GM18507 (cell line): ENCODE measurements at places on chromosomes 16 and 17.

DNA sequence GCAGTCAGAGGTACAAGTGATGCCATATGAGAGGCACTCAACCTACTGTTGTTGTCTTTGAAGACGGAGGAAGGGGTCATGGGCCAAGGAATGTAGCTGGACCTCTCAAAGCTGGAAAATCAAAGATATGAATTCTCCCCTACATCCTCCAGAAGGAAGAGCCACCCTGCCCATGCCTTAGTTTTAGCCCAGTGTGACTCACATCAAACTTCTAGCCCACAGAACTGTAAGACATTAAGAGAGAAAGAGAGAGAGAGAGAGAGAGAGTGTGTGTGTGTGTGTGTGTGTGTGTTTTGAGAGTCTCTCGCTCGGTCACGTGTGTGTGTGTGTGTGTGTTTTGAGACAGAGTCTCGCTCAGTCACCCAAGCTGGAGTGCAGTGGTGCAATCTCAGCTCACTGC, 87.1 kb downstream of the STX8 start:
- DNase-seq: no peak

GRCh38 chr17:35510052-35510451, 27.4 kb downstream of the SLFN12L start:
- no peak for DNase-seq

GRCh38 chr17:7555320-7555948, 3.1 kb upstream of the TNFSF13 start:
- DNase-seq: no peak

DNA sequence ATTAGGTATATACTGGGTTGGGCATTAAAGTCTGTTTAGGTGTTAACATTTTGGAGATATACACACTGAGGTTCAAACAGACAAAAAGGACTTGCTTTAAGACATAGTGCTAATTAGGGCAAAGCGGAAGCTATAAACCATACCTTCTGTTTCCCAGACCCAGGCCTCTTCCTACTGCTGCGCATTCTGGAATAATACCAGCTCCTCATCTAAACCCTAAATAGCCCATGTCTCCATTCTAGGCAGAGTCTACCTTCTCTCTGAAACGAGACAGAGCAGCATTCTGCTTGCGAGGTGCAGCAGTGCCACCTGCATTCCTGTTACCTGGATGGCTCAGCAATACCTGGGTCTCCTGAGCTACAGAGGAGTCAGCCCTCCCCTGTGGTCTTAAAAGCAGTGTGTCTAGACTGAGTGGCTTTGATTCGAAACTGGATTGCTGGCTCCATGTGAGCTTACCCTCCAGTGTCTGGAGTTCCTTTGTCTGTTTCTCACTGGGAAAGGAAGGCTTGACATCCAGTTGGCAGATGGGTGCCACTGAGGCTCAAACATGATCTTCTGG, 6.4 kb downstream of the YPEL2 start:
- DNase-seq: no peak

- no peak for DNase-seq
Observed at GRCh38 chr16:67987460-67988160, 7.3 kb upstream of the DPEP3 start.

GRCh38 chr17:79960788-79961522, 74.7 kb downstream of the TBC1D16 start:
- DNase-seq: no peak

DNA sequence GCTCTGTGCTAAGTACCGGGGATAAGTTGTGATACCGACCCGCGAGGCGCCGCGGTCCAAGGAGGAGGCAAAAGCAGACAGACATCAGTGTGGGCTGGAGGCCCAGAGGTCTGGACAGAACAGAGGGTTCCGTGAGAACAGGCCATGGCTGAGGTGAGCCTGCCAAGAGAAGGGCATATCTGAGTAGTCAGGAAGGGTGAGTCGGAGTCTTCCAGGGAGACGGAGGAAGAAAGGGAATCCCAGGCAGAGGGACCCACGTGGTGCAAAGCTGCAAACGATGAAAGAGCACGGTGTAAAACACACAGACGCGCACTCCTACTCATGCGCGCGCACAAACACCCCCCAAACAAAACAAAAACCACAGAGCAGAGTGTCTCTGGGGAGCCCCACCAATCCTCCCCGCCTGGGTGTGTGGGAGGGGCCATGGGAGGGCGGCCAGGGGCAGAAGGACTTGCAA, 18.1 kb downstream of the RHBDL3 start:
- no peak for DNase-seq

- DNase-seq: no peak
Observed at GRCh38 chr17:81537343-81537855, 9.2 kb downstream of the FSCN2 start.

- DNase-seq: no peak
Observed at GRCh38 chr17:57488856-57489255, 232.5 kb downstream of the MSI2 start.

DNA sequence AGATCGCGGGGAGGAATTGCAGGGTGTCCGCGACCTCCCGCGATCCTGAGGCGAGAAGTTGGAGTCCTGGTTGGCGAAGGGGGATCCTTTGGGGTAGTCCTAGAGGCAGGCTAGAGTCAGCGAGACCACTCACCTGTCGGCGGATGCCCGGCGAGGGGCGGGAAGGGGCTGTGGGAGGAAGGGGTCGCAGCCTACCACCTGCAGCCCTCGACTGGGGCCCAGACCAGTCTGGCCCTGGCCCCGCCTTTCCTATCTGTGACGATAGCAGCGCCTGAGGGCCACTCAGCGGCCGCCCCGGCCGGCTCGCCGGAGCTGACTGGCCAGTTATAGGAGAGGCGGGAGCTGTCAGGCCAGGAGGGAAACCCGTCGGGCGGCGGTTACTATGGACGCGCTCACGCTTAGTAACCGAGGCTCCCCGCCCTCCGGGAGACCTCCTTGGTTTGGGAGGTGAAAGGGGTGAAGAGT, at the start of gene TEKT3:
TSS of gene TEKT3 (minus strand) at position 213 of the 465 bp plus-strand sequence. CDS start 10,012 bp downstream, outside the sequence.
- no peak for DNase-seq

DNA sequence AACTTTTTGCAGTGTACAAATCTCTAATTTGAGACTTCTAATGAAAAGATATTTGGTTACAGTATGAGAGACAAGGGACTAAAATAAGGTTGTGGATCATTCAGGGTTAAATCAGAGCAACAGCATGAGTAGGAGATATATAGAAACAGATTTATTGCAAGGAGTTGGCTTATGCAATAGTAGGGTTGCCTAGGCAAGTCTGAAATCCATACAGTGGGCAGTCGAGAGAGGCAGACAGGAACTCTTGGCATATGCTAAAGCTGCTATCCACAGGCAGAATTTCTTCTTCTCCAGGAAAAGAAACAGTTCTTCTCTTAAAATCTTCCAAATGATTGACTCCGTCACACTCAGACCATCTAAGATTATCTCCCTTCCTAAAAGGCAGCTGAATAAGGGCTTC, 500.8 kb downstream of the MAF start:
- no peak for DNase-seq

DNA sequence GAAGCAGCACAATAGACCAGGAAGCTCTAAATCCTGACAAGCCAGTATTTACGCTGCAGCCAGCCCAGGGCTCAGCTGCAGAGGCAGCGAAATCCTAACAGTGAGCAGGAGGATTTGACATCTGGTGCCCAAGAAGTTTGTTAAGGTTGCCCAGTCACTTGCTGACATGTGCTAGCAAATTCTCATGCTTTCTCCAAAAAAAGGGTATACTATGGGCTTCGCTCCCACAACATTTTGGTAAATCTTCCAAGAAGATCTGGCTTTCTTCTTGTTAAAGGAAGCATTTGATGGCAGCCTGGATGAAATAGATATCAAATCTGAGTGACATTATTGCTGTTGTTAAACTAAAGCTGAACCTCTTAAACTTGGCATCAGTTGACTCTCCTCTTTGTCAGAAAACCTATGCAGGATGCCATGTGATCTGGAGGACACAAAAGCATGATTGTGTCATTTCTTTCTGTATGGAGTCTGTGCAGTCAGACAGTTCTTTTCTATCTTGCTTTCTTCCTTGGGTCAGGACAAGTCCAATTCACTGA, 949.7 kb upstream of the RBFOX1 start:
- no peak for DNase-seq

- no peak for DNase-seq
Observed at GRCh38 chr17:43816336-43817320, 16.3 kb downstream of the MPP3 start.
